Left ventricle myocardium inferior (tissue), 1 donor: ENCODE measurements at places on chromosomes 6 and 20.

GRCh38 chr20:53322651-53323050 is 271.0 kb downstream of the ZNF217 start:
- no peak for DNase-seq

DNA sequence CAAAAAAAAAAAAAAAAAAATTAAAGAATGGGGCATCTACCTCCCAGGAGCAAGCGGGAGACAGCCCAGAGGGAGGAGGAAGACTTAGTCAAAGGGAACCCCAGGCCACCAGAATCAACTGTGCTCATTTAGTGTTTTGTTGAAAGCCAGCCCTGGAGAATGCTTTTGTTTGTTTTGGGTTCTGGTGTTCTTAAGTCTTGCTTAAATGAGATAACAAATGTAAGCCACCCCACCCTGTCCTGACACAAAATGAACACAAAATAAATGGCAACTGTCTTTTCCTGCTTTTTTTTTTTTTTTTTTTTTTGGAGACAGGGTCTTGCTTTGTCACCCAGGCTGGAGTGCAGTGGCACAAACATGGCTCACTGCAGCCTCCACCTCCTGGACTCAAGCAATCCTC is 165.0 kb upstream of the JARID2 start:
- no peak for DNase-seq

DNA sequence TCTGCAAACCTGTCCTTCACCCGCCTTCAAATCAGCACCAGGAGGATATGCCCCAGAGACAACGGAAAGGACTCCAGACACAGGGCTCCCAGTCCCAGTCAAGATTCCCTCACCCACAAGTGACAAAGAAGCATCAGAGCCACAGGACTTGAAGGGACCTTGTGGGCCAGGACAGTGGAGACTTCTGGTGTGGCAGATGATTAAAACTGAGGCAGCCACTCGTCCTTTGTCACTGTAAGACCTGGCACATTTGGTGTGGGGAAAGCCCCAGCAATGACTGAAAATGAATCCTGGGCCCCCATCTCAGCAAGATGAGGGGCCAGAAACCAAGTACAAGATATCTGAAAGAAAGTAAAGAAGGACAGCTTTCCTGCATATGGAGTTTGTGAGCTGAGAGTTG is 15.6 kb upstream of the GMPR start:
- DNase-seq, result no peak

GRCh38 chr6:41488433-41489119 is 57.6 kb upstream of the FOXP4 start:
- DNase-seq, result no peak

GRCh38 chr6:4459032-4459431 is 317.2 kb upstream of the CDYL start:
- no peak for DNase-seq

DNA sequence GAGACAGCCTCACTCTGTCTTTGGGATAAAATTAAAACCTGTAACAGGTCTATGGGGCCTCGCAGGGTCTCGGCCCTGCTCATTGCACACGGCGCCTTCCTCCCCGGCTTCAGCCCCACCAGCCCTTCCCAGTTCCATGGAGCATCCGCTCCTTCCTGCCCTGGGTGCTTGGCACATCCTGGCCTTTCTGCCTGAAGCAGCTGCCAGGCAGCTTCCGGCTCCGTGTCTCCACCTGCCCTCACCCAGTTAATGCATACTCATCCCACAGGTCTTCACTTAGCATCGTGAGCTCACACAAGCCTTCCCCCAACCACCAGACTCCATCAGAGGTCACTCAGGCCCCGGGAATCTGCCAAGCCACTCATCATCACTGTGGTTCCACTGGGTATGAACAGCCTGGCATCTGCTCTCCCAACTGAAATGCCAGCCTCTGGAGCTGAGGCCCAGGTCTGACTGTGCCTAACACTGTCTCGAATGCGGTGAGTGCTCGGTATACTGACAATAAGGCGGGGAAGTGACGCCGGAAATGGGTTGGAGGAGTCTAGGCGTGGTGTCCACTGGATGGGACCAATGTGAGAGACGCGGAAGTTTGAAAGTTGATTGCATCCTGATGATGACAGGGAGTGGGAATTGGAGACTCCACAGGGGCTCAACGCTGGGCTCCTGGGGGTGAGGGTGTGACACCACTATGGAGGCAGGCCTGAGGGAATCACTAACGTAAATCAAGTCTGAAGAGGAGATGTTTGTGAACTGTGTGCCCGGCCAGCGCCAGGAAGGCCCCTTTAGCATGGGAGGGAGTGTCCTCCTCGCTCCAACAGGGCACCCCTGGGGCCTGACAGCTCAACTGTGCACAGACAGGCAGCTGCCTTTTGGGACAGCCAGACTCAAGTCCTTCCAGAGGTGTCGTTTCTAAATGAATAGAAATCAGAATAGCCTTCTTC is 245.8 kb downstream of the TTLL2 start:
- no peak for DNase-seq

DNA sequence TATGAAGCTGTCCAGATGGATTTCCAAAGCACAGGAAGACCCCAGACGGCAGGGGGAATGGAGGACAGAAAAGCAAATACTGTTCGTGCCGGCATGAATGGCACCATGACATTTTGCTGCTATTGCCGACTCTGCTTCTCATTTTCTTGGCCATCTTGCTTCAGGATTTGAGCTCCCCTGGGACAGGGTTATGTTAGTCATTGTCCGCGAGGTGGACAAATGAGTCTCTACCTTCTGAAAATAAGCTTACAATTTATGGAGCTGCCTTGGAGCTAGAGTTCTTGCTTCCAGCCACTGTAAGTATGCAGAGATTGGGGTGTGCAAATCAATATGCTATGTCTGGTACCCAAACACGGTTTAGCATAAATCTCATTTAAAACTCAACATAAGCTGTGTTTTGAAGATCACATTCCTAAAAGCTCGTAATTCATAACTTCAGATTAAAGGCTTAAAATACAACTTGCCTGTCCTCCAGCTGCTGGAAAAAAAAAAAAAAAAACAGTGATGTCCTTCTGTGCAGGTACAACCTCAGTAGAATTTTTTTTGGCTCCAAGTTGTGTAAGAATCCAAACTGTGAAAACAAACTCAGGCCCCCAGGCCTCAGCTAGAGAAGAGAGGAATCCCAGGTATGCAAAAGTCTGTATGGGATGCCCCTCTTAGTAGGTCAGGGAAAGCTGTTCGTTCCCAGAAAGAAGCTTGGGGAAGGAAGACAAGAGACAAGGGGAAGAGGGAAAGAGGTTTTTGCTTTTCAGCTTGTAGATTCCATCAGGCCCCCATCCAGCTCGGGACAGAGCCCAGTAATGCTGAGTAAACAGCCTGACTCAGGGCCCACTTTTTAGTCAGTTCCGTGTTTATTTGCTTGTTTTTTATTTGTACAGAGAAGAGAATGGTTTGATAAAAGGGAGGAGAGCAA is 184.2 kb upstream of the FOXA2 start:
- DNase-seq, result no peak

GRCh38 chr20:12318043-12318442 is 400.4 kb downstream of the BTBD3 start:
- no peak for DNase-seq

DNA sequence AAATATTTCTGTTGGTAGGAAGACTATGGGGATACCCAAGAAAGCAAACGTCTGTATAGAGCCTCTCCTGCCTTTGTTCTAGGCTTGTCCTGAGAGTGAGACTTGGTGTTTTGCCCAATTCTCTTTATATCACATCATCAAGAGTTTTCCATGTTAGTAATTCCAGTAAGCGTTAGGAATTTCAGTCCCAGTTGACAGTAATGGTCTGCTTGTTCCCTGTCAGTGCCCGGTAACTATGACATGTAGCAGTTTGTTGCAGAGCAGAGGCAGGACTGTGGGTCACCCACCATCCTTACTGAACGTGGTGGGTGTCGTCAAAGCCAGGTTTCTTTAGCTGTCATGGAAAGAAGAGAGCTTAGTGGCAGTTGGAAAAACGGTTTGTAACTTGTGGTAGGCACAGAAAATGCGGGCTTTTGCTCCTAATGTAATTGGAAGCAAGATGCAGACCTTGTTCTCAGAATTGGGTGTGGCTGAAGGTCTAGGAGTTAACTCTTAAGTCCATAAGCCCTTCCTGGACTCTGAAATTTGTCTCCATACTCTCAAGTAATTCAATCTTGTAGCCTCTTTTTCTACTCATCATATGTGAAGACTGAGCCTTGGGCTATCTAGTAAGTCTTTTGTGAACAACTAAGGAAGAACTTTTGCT is 188.8 kb downstream of the TMEM242 start:
- DNase-seq, result no peak

GRCh38 chr20:51154708-51155690 is 132.1 kb upstream of the KCNG1 start:
- no peak for DNase-seq

GRCh38 chr6:100235631-100236030 is 229.1 kb downstream of the SIM1 start:
- DNase-seq, result no peak

DNA sequence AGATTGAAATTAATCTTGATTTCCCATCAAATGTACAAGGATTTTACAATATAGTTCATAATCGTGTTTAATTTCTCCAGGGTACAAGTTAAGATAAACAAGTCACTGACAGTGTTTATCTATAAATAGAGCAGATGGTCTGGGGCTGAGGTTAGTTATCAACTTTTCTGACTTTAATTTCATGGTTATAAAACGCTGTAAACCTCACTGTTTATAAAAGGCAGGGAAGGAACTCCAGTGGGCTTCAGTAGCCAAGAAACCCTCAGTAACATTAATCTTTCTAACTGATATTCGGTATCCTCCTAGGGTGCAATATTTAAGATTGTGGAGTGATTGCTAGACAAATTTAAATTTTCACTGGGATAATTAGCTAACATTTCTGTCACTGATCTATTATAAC is 68.6 kb downstream of the GFRAL start:
- no peak for DNase-seq

- DNase-seq, result no peak
These were observed 155.0 kb downstream of the GJA10 start for GRCh38 chr6:90049295-90049694.

GRCh38 chr6:37058084-37058586 is 52.7 kb downstream of the FGD2 start:
- DNase-seq, result no peak

DNA sequence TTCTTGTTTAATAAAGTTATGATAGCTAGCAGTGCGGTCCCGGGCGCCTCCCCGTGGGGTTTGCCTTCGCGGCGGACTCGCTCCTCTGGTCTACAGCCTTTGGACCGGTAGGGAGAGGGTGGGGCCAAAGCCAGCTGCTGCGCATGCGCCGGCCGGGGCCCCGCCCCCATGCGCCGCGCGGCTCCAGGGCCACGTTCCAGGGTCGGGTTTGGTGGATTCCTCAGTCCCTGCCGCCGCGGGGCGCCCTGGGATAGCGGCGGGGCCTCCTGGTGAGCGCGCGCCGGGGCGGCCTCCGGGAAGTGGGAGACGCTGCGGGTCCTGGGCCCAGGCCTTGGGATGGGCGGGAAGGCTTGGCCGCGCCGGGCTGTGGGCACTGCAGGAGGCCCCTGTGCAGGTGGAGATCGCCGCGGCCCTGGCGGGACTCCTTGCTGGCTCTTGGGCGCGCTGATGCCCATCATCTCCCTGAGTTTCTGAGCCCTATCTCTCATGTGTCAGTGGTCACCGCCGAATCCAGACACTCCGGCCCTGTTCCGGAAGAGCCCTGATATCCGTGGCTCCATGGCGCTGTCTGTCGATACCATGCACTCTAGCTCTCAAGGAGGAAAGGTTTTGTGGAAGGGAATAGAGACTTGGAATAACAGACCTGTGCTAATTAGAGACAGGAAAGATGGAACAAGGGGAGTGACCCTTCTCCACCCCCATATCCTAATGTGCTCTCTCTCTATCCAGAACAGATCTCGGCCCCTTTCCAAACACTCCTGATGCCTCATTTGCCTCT is at the start of gene VARS2:
Gene VARS2 (plus strand): TSS at position 163 of the 778 bp plus-strand sequence. CDS start 599 bp downstream, at position 762.
- peak; percentile 91 for DNase-seq

- no peak for DNase-seq
These were observed 54.8 kb downstream of the SNX9 start for GRCh38 chr6:157877573-157878438.

- peak; percentile 57 for DNase-seq
These were observed 40.9 kb upstream of the CDH22 start for GRCh38 chr20:46349035-46349741.

DNA sequence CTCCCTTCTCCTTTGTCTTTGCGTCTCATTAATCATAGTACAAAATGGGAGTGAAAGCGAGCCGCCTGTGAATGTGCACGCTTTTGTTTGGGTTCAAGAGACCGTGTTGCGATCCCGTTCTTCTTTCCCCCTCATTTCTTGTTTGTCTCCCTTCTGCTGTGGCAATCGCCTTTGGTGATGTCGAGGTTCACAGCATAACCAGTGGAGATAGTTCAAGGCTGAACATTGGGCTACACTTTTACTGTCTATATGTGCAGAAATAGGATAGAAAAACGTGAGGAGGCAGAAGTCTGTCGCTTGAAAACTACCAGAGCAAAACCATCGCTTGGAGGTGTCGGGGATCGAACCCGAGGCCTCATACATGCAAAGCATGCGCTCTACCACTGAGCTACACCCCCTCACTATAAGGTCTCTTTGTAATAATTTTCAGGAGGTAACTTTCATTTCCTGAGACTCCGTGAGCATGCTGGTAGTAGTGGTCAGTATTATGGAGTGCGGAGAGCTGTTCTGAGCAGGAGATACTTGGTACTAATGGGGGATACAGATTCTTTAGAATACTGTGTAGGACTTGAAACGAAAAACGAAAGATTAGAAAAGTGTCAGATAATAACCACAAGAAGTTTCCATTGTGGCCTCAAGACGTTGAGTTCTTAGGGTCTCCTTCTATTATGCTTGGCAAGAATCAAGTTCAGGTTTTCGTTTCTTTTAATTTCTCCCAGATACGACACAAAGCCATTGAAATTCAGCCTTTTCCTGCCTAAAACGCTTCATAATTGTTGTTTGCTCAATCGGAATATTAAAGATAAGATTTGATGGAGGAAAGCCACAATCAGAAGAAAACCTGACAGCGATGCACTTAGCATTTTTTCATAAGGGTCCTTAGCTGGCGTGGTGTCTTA is 106.6 kb downstream of the TRIM27 start:
- no peak for DNase-seq

- no peak for DNase-seq
These were observed 392.5 kb downstream of the CD83 start for GRCh38 chr6:14510038-14510437.

DNA sequence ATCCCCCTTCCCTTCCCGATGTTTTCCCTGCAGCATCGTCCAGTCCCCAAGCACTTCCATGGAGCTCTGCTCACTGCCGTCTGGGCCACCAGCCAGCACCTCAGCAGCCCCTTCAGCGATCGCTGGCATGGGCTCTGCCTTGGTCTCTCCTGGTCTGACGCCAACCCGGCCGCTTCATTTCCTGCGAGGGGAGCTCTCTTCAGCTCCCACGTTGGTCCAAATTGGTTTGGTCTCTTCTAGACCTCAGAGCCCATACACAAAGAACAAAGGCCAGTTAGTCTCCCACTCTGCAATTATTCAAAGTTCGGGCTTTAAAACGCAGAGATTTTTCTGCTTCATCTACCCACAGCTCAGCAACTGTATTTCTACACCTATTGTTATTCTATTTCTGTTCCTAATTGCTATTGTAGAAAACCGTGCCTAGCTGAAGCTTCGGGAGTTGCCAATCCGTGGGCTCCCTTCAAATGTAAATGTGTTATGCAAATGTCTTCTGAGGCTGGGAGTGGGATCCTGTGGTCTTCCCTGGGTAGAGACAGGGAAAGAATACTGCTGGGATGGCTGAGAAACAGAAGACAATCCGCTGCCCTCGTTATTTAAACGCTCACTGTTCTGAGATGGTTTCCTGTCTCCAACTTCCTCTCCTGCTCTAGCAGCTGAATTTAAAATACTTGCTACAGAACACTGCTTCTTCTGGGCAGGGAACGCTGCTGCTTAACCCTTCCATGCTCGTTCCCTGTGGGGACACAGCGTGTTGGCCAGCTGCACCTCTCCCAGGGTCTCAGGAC is 154.2 kb upstream of the QKI start:
- no peak for DNase-seq

GRCh38 chr20:21714297-21715192 is 9.1 kb downstream of the PAX1 start:
- DNase-seq, result no peak
